ENCODE measurements at places on chromosomes 1 and 21.
A peak's percentile ranks its signal among the peaks of the same experiment; 100 is the strongest.

GRCh38 chr21:27475363-27475955 is 508.6 kb upstream of the ADAMTS5 start:
- DNase-seq: no peak

DNA sequence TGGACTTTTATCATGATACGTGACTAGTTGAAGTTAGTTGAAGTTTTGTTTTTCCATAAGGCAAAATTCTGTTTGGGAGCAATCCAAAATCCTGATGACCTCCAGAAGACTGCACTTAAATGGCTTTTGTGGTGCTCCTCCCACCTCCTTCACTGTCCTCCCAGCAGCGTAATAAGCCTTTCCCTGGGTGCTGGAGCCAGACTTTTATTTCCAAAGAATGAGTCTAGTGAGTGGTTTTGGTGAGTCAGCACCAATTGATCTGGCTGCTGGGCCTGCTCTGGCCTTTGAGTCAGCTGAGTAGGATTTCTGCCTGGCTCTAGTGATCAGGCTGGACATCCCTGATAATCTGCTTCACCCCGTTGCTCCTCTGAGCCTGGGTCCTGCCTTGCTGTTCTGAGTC is 21.7 kb upstream of the KCND3 start:
- DNase-seq: no peak

GRCh38 chr21:29152916-29153315 is 22.5 kb downstream of the MAP3K7CL start:
- no peak for DNase-seq

GRCh38 chr1:199082778-199083389 is 444.0 kb downstream of the PTPRC start:
- no peak for DNase-seq

GRCh38 chr1:172321451-172321850 is 99.0 kb upstream of the C1orf105 start:
- DNase-seq: no peak

- no peak for DNase-seq
Measured at GRCh38 chr1:112528076-112528475, 19.3 kb downstream of the WNT2B start.

GRCh38 chr1:97668945-97669344 is 251.9 kb downstream of the DPYD start:
- no peak for DNase-seq

- peak; percentile 23 for DNase-seq
Measured at GRCh38 chr1:246724016-246724730, at the start of gene SCCPDH. SCCPDH (plus strand) TSS chr1:246724409; CDS start chr1:246724423, 14 bp downstream.

- DNase-seq: no peak
Measured at GRCh38 chr1:228378873-228379460, 27.7 kb downstream of the TRIM11 start.

GRCh38 chr1:32619701-32620485 is 30.5 kb downstream of the ZBTB8OS start:
- no peak for DNase-seq

DNA sequence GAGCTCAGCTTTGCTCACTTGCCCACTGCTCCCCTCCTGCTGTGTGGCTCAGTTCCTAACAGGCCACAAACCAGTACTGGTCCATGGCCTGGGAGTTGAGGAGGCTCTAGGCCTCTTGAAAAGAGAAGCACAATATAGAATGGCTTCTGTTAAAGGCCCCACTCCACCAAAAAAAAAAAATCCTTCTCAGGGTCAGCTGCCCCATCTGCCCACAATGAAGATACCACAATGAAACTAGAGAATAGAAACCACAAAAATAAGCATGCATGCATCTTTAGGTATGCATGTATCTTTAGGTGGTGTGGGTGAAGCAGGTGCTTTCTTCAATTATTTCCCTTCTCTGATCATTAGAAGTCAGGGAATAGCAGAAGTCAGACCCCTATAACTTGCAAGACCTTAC is 620.4 kb upstream of the BEND5 start:
- no peak for DNase-seq

GRCh38 chr1:188224263-188224662 is 1395.5 kb downstream of the PLA2G4A start:
- no peak for DNase-seq

- DNase-seq: no peak
Measured at GRCh38 chr1:187516874-187517273, 688.1 kb downstream of the PLA2G4A start.

GRCh38 chr1:53139951-53140361 is 2.5 kb downstream of the SLC1A7 start:
- DNase-seq: no peak
